ENCODE measurements at places on chromosomes 16 and 17. TPM values are rescaled to one million over a fixed set of nuclear protein-coding genes. Genes with fewer than 3 reads are reported as not detected.

GRCh38 chr16:30371248-30371816 lies 1.0 kb upstream of the TBC1D10B start:
- DNase-seq: no peak

DNA sequence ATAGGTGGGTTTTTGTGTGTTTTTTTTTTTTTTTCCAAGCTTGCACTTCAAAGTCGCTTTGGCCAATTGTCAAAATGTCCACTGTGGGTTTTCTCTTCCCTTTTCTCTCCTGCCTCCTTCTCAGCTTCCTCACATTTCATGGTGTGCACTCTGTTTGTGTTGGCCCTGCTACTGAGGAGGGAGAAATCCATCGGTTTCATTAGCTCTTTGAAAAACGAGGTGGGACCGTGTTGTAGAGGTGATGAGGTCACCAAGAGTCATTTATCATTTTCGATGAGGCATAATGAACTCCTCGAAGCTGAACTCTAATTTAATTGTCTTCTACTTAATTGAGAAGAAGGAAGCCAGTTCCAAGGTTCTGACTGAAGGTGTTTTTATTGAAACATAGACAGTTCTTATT lies 174.4 kb upstream of the TOX3 start:
- no peak for DNase-seq

DNA sequence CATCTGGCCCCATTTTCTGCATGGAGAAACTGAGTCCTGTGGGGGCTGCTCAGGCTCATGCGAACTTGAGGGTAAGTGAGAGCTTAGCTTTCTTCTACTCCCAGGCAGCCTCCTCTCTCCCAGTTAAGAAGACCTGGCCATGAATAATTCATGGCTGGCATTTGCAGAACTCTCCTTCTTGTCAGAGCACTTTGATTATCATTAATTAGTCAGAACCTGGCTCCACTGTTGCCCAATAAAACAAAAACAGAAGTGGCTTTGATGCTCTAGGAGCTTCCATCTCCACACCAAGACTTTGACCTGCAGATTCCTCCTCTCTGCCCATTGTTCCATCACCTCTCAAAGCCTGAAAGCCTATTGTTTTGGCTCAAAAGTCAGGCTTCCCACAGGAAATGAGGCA lies 45.5 kb upstream of the CDH3 start:
- DNase-seq: no peak

DNA sequence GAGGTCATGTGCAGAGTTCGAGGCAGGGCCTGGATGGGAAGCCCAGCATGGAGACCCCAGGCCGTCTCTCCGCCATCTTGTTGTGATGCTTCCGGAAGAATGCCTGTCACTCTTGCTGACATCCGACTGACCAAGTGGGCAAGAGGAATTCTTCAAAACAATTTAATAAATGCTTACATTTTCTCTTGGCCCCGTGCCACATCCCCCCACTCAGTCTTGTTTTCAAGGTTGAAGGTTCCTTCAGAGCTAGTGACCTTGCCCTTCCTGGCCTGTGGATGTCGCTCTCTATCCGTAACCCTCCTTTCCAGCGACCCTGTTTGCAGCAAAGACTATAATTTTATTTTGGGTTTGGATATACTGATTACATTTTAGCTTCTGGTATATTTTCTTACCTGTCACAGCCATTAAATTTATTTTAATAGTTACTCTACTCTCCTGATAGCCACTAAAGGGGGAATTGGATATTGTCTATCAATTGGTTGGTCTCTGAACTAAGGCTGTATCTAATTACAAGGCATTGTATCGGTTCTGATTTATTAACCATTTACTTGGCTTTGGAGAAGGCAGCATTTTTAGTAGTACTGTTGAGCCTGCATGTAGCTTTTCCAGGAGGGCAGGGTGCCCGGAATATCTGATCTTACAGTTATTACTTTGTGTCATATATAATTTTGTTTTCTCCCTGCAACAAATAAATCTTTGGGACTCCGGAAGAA lies 264.5 kb downstream of the WWOX start:
- no peak for DNase-seq

DNA sequence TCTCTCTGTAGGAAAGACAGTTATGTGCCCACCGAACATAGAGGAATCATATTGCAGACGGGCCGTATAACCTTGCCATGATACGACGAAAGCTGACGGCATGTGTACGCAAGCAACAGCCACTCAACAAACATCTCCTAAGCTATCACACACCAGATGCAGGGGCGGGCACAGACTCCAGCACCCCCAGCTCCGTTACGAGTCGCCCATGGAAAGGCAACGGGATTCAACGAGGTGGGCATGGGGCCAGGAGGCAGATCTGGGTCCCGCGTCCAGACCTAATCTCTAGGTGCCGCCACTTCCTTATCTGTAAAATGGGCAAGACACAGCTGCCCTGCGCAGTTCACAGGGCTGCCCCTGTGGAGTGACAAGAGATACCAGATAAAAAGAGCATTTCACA lies 35.6 kb downstream of the ABR start:
- no peak for DNase-seq

GRCh38 chr16:19840524-19841110 lies 44.0 kb downstream of the GPRC5B start:
- peak; percentile 27 for DNase-seq

Gene KRT40
- not detected for total RNA-seq

Gene RTN4RL1
- total RNA-seq: 0.64 TPM

- DNase-seq: peak; percentile 14
Measured at GRCh38 chr17:77011173-77012011, 129.4 kb upstream of the SEC14L1 start.

DNA sequence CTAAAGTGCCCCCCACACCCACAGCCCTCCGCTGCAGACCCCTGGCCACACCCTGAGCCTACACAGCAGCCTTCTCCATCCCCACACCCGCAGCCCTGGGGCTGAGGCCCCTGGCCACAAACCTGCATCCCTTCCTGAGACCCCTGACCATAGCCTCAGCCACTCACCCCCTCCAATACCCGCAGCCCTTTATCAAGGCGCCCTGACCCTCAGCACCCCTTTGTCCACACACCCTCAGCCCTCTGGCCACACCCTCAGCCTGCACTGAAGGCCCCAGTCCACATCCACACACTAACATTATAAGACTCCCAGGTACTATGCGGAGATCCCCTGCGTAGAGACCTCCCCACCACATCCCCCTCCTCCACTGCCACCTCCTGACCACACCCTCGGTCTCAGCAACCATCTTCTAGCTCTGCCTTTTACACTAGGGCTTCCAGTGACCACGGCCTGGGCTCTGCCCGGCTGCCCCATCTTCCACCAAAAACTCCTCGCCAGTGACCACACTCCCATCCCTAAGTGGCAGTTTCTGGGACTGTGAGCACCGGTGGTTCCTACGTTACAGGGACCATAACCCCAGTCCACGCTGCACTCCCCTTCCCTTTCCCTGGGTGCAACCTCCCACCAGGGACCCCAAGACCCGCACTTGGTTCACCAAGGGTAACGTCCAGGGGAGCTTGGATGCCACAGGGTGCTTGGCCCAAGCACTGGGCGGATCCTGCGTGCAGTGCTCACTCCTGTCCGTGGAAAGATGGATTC lies 818 bp downstream of the TPPP3 start:
- no peak for DNase-seq
